Inflammatory macrophage treated with lipopolysaccharide for 1 hour (primary cell): ENCODE measurements at places on chromosomes 11 and 22.

DNA sequence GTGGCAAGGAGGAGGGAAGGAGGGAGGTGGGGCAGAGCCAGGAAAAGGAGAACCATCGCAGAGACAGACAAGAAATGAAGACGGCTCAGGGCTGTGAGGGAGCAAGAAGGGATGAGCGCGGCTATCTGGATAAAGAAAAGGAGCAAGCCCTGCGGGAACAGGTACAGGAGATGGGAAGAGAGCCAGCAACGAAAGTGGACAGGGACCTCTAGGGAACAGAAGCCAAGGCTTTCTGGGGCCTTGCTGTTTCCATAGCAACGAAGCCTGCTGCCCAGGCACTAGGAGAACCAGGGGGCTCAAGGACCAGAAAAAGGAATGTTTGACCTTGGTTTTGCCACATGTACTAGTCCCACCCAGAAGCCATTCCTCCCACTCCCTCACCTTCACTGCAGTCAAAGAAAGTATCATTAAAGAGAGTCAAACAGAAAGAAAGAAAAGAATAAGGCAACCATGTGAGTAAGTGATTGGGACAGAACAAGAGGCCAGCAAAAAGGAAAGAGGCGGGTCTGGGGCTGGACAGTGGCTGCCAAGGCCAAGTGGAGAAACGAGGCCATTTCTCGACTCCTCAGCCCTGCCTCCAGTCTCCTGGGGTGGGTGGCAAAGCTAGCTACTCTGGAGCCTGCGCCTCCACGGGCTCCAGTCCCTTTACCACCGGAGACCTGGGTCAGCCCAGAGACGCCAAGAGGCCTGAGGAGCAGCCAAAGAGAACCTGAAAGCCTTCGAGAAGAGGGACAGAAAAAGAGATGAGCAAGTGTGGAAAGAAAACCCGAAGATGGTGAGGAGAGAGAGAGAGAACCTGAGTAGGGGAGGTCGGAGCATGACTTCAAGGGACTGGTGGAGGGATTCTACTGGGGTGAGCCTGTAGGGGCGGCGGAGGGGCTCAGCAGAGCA, 35.1 kb downstream of the NRXN2 start:
- no peak for DNase-seq

DNA sequence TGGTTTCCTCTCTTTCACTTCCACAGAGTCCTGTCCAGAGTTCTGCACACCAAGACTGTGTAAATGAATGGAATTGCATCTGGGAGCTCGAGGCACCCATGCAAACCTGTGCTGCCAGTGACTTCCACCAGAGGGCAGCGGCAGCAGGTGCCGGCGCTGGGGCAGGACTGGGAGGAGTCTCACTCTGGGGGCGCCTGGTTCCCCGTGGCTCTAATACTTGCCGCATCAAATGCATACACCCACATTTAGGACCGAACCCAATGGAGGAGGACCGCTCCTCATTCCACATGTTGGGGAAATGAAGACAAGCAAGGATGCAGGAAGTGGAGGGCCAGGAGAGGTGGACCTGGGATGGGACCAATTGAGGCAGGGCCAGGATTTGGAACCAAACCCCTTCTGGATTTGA, 1.1 kb upstream of the CD6 start:
- peak; percentile 39 for DNase-seq

- DNase-seq, result no peak
Observed at GRCh38 chr11:83008581-83008923, 63.1 kb downstream of the RAB30 start.

GRCh38 chr22:42978453-42979103, 36.4 kb downstream of the PACSIN2 start:
- DNase-seq, result peak; percentile 48

DNA sequence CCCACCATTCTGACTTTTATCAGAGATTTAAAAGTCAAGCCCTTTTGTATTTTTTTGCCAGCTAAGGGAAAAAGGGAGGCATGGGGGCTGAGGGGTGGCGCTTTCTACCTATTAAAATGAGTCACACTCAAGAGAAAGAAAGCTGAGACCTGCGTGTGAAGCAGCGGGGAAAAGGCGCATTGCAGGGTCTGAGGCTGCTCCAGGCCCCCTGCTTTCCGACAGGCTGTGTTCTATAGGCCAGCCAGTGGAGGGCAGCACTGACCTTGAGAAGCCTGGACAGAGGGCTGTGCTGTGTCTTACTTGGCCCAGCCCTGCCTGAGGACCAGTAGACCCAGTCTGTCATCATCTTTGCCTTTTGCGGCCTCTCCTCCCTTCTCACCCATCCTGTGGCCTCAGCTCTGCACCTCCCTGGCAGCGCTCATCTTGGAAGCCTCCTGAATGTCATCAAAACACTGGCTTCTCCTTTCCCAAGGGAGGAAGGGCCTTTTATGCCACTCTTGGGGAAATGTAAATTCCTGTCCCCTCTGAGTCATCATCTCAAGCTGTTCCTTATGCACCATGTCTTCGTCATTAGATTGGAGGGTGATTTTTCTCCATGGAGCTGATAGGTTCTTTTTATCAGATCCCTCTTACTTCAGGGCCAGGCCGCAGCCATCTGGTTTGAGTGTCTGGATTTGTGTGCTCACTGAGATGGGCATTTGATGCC, 12.6 kb upstream of the MAPK8IP1 start:
- DNase-seq, result peak; percentile 36

DNA sequence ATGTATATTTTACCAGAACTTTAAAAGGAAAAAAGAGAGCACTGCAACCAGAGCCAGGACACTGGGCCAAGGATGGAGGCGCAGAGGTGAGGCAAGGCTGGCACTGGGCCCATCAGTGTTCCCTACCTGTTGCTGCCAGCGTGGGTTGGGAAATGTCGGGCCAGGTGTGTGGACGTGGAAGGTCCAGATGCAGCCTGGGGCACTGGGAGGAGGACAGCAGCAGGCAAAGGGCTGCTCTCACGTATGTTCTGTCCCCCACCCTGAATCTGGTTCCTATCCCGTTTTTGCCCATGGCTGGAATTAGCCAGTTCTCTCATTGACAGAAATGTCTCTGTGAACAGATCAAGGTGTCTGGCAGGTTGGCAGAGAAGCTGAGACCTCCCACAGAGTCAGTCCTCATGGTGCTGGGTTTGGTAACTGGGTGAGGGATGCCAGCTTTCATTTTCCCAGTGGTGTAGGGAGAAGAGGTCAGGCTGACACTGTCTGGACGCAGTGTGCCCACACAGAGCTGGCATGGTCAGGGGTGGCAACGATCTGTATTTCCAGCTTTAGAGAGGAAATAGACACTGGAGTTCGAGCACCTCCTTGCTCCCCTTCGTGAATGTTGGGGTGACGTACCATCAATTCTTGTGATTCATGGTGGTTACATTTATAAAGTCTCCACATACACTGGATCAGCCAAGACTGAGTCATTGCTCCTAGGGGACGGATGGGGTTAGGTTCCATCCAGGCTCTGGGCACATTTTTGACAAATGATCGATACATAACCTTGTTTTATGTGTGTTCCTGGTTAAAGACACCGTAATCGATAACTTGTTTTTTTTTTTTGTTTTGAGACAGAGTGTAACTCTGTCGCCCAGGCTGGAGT, 4.3 kb upstream of the PNPLA3 start:
- no peak for DNase-seq

DNA sequence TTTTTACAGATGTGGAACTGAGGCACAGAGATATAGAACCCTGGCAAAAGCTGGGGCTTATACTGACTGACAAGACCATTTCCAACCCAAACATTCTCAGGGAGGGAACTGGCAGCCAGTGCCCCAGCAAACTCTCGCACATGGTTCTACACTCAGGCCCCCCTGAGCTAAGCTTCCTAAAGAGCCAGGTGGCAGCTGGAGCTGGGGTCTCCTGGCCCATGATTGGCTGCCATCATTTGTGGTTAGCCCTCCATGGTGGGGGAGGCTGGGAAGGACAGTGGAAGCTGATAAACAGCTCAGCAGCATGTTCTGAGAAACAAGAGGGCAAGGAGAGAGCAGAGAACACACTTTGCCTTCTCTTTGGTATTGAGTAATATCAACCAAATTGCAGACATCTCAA, at the start of gene RAG1:
TSS of gene RAG1 (plus strand) at position 314 of the 400 bp plus-strand sequence. CDS start 5,298 bp downstream, outside the sequence.
- DNase-seq, result no peak

- DNase-seq, result no peak
Observed at GRCh38 chr11:68999093-68999747, 13.8 kb downstream of the MRGPRF start.
